ENCODE measurements at places on chromosomes 7 and 10.

GRCh38 chr7:26673271-26673670, 191.1 kb downstream of the SKAP2 start:
- DNase-seq, result no peak

DNA sequence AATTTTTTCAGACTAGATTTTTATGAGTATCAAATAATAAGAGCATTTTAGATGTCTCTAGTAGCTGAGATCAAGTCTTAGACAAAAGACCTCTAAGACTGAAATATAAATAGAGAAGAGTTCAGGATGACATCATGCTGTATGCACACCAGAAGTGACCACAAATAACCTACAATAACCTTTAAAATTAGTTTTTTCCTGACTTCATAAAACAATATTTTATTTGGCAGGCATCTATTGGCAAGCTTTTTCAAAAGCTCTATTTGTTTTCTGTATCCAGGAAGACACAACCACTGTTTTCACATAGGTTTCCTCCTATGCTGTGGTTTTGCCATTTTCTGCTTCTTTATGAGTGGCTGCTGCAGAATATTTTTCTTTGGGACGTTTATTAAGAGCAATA, 359.1 kb downstream of the CRPPA start:
- no peak for DNase-seq

DNA sequence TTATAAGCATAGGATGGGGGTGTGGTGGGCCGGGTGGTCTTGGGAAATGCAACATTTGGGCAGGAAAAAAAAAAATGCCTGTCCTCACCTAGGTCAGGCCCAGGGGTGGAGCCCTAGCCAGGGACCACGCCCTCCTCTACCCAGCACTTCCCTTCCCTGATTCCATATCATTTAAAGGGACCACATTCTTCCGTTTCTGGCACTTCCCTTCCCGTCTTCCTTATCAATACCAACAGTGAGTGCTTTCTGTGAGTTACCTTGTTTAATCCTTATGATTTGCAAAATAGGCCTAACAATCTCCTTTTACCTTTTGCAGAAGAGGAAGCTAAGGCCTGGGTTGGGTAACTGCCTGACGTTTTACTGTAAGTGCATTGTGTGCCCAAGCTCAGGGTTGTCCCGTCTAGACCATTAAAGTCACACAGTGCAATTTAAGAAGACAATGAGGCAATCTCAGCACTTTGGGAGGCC, 16.7 kb upstream of the C10orf95 start:
- DNase-seq, result no peak

GRCh38 chr7:55092186-55092974, 73.6 kb downstream of the EGFR start:
- DNase-seq, result no peak

DNA sequence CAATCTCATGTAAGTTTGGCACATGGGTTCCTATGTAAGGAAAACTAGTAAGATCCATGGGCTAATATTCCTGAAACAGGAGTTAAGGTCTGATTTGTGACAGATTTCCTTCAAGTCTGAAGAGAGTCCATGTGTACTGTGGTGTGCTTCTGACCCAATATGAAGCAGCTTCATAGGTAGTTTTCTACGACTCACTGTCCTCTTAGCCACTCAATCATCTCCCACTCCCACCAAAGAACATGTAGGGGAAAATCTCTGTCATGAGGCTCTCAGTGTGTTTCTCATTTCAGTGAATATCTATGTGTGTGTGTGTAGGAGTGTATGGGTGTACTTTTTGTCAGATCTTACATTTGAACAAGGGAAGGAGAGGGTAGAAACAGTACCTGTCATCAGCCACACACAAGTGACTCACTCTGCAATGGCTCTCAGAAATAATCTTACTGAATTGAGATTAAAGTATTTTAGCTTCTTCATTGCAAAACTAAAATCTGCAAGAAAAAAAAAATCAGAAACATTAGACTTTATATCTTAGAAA, 31.1 kb downstream of the RELN start:
- DNase-seq, result no peak
